ENCODE measurements at places on chromosomes 2 and 18. TPM values are rescaled to one million over a fixed set of nuclear protein-coding genes. Genes with fewer than 3 reads are reported as not detected.

GRCh38 chr2:96386470-96386869 is 50.9 kb downstream of the NCAPH start:
- DNase-seq = no peak
- H3K36me3 ChIP-seq = no peaks in the 10 kb centered on the region
- no peak overlapping the region for H3K27ac ChIP-seq
- no peaks in the 10 kb centered on the region for H3K27me3 ChIP-seq

DNA sequence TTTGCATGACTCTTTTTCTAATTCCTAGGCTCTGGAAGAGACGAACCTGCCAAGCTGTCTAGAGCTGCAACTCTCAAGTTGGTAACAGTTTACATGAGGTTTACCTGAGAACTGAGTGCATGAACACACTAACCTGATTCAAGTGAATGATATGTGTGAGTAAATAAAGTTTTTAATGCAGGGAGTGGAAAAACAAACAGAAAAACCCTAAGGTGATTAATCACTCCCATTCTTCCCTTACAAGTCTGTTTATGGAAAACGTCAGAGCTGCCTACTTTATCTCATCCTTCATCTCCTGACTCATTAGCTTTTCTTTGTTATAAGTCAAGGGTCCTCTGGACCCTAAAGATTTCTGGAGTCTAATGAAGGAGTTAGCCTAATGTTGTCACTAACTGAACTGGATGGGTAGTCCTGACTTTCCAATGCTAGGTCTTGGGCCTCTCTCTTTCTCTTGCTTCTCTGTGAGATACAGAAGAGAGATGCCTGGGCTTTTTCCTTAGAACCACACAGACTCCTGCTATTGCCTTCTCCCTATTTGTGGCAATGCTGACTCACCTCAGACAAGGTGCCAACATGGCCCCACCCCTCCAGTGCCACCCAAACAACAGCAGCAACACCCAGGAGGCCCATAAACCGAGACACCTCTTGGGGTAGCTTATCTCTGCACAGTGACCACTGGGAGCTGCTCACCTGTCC is 952.4 kb downstream of the EPHA4 start:
- no peak for DNase-seq
- H3K4me3 ChIP-seq = no peak overlapping the region
- H3K4me1 ChIP-seq = no peaks in the 10 kb centered on the region
- H3K27ac ChIP-seq = no peak overlapping the region
- no peaks in the 10 kb centered on the region for H3K36me3 ChIP-seq

DNA sequence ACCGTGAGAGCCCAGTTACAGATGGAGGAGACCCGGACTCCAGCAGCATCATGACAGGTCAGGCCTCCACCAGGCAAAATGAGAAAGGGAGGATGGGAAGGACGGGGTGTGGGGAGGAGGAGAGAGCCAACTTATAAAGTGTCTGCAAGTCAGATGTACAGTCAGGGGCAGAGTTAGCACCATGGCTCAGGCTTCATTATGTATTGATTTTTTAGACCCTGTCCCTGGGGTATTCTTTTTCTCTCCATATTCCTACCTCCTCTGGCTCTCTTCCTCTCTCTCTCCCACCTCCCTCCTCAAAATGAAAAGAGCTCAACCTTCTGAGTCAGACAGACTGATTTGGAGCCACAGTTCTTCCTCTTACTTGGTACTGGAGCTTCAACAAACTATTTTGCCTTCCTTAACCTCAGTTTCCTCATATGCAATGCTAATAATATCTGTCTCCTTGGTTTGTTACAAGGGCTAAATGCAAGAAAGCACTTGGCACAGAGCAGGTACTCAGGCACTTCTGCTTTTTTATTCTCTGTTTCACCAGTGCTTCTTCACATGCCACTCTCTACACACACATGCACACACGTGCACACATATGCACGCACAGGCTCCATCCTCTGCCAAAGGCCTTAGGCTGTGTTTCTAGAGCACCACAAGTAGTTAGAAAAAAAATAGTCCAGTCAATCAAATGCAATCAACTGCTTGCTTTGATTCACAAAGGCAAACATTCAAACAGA is 92.3 kb upstream of the PKDCC start:
- H3K27me3 ChIP-seq = no peaks in the 10 kb centered on the region
- no peaks in the 10 kb centered on the region for H3K4me1 ChIP-seq

DNA sequence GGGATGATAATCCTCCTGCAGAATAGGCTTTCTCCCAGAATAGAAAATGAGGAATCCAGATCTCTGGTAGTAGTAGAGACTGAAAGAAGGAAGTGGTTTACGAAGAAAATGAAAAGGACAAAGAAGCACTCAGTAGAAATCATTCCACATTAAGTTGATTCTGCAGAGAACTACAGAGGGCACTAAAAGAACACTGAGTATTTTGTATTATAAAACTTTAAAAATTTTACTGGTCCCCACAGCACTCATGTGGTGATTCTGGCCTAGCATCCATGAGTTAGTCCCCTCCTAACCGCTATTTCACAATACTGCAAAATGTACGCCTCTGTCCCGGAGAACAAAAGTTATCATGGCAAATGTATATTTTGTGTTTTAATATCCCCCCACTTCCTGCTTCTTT is 42.9 kb upstream of the SLC35F5 start:
- no peaks in the 10 kb centered on the region for H3K36me3 ChIP-seq
- no peaks in the 10 kb centered on the region for H3K27me3 ChIP-seq
- DNase-seq = no peak
- no peak overlapping the region for H3K27ac ChIP-seq
- no peaks in the 10 kb centered on the region for H3K4me1 ChIP-seq
- H3K4me3 ChIP-seq = no peak overlapping the region

- H3K36me3 ChIP-seq = no peaks in the 10 kb centered on the region
- no peak overlapping the region for H3K27ac ChIP-seq
- H3K4me1 ChIP-seq = peaks cover 15% of the 10 kb centered on the region
- H3K4me3 ChIP-seq = no peak overlapping the region
- H3K27me3 ChIP-seq = no peaks in the 10 kb centered on the region
- no peak for DNase-seq
Measured at GRCh38 chr2:210227290-210228088, 2.2 kb upstream of the ACADL start.

- no peaks in the 10 kb centered on the region for H3K36me3 ChIP-seq
- no peak overlapping the region for H3K4me3 ChIP-seq
- no peak overlapping the region for H3K27ac ChIP-seq
- no peaks in the 10 kb centered on the region for H3K27me3 ChIP-seq
Measured at GRCh38 chr18:8455661-8456614, 153.3 kb upstream of the RAB12 start.

- no peak overlapping the region for H3K4me3 ChIP-seq
- H3K4me1 ChIP-seq = peaks cover 5% of the 10 kb centered on the region
- no peaks in the 10 kb centered on the region for H3K36me3 ChIP-seq
- H3K27ac ChIP-seq = no peak overlapping the region
Measured at GRCh38 chr18:62838475-62839098, 123.2 kb downstream of the PHLPP1 start.

- no peaks in the 10 kb centered on the region for H3K4me1 ChIP-seq
- no peak overlapping the region for H3K27ac ChIP-seq
- no peaks in the 10 kb centered on the region for H3K36me3 ChIP-seq
- DNase-seq = no peak
Measured at GRCh38 chr2:98029718-98030222, 34.0 kb upstream of the TMEM131 start.

GRCh38 chr2:133390156-133390555 is 178.1 kb downstream of the NCKAP5 start:
- no peak overlapping the region for H3K4me3 ChIP-seq
- no peaks in the 10 kb centered on the region for H3K36me3 ChIP-seq
- no peaks in the 10 kb centered on the region for H3K4me1 ChIP-seq
- DNase-seq = no peak

DNA sequence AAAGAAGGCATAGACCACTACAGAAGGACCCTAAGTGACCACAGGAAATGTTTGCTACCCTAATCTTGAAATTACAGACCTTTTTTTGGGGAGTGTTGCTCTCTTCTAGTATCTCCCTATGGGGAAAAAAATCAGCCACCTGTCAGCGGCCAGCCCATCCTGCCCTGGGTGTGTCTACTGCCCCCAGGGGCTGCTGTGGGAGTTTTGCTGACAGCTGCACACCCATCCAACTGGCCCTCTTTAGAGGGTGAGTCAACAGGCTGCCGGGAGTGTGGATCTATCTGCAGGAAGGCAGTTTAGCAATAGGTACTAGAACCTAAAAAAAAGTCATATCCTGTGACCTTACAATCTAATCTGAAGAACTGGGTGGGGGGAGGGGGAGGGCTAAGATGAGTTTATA is 796 bp upstream of the DYSF start:
- H3K27me3 ChIP-seq = no peaks in the 10 kb centered on the region
- no peaks in the 10 kb centered on the region for H3K36me3 ChIP-seq
- no peak overlapping the region for H3K4me3 ChIP-seq
- DNase-seq = peak; percentile 19
- peaks cover 6% of the 10 kb centered on the region for H3K4me1 ChIP-seq

DNA sequence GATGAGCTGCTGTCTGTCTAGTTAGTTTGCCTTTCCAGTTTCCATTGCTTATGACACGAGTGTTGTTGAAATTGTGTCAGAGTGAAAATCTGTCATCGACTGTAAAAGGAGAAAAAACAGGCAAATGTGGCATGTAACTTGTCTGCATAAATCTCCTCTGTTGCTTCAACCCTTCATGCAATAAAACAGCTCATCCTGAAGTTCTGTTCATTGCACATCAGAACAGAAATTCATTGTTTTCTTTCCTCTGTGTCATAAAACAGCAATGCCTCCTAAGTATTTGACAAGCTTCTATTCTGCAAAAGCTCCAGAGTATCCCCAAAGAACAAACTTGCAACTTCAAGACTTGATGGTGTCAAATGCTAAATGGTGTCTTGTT is 432.1 kb downstream of the MEIS1 start:
- H3K36me3 ChIP-seq = no peaks in the 10 kb centered on the region
- H3K4me1 ChIP-seq = no peaks in the 10 kb centered on the region
- DNase-seq = no peak
- H3K27me3 ChIP-seq = no peaks in the 10 kb centered on the region

SLC38A11 gene
- 1.2 TPM for total RNA-seq

DNA sequence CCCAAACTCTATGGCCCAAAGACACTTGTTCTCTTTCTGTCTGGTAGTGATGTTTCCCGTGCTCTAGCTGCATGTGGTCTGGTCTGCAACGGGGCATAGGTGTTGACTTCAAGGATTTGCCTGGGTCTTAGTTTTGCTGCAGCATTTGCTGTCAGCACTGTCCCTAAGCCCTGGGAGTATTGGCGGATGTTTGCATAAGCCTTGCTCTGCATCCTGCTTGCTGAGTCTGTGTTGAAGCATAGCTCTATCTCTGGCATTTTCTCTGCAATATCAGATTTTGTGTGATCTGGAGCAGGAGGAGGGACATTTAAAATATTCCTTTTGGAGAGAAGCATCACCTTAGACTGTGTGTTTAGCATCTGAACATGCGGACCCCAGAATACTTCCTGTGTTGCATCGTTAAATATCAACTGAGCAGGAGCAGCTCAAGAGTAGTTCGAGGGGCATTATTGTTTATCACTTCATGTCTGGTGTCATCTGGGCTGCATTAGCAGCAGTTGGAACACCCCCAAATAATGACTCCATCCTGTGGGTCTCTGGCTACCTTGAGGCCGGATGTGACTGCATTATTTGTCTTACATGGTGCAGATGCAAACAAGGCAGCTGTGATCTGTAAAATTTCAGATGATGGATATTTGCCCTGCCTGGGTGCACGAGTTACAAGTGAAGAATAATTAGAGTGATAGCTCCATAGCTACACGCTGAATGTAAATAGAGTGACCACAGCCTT is 231.7 kb downstream of the TRIB2 start:
- no peaks in the 10 kb centered on the region for H3K4me1 ChIP-seq
- no peak overlapping the region for H3K4me3 ChIP-seq
- no peak overlapping the region for H3K27ac ChIP-seq
- no peaks in the 10 kb centered on the region for H3K36me3 ChIP-seq
- no peaks in the 10 kb centered on the region for H3K27me3 ChIP-seq

- H3K4me1 ChIP-seq = no peaks in the 10 kb centered on the region
- H3K36me3 ChIP-seq = no peaks in the 10 kb centered on the region
- no peaks in the 10 kb centered on the region for H3K27me3 ChIP-seq
- no peak for DNase-seq
- no peak overlapping the region for H3K27ac ChIP-seq
Measured at GRCh38 chr18:79498662-79499061, 102.9 kb downstream of the NFATC1 start.

EPAS1 gene
- 563 TPM for total RNA-seq

DNA sequence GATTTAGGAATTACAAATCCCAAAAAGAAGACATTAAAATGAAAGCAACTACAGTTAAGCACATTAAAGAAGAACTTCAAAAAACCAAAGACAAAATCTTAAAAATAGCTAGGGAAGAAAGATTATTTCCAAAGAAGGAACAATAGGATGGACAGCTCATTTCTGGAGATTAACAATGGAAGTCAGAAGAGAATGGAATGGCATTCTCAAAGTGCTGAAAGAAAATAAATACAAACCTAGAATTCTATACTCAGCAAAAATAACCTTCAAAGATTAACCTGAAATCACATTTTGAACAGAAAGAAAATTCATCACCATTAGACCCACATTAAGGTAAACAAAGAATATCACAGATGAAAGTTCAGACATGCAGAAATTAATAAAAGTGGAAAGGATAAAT is 229.2 kb downstream of the HDAC4 start:
- no peaks in the 10 kb centered on the region for H3K4me1 ChIP-seq
- no peaks in the 10 kb centered on the region for H3K36me3 ChIP-seq
- DNase-seq = no peak
- H3K4me3 ChIP-seq = no peak overlapping the region
- no peaks in the 10 kb centered on the region for H3K27me3 ChIP-seq
- no peak overlapping the region for H3K27ac ChIP-seq

GRCh38 chr2:96529376-96530143 is 7.0 kb upstream of the ARID5A start:
- no peaks in the 10 kb centered on the region for H3K27me3 ChIP-seq
- H3K36me3 ChIP-seq = no peaks in the 10 kb centered on the region
- peaks cover 29% of the 10 kb centered on the region for H3K4me1 ChIP-seq
- peak overlapping the region; percentile 66 for H3K27ac ChIP-seq
- H3K4me3 ChIP-seq = no peak overlapping the region

MEX3C gene
- total RNA-seq = 32.8 TPM

DNA sequence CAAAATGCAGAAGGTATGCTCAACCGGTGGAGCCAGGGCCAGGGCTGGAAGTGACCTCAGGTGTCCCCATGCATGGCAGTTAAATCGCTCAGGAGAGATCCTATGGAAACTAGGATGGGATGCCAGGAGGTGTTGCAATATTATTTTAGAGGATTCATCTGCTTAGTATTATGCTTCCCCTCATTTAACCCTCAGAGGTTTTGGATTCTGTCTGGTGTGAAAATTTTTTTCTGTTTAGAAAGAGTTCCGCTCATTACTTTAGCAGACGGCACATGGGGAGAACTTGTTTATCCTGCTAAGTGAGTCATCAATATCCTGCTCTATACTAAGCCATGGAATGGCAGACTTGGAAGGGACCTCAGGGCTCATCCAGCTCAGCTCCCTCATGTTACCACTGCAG is 42.5 kb downstream of the TRIB2 start:
- no peak overlapping the region for H3K4me3 ChIP-seq
- DNase-seq = no peak
- H3K27me3 ChIP-seq = no peaks in the 10 kb centered on the region
- no peak overlapping the region for H3K27ac ChIP-seq
